ENCODE measurements at places on chromosomes 5 and 9.

DNA sequence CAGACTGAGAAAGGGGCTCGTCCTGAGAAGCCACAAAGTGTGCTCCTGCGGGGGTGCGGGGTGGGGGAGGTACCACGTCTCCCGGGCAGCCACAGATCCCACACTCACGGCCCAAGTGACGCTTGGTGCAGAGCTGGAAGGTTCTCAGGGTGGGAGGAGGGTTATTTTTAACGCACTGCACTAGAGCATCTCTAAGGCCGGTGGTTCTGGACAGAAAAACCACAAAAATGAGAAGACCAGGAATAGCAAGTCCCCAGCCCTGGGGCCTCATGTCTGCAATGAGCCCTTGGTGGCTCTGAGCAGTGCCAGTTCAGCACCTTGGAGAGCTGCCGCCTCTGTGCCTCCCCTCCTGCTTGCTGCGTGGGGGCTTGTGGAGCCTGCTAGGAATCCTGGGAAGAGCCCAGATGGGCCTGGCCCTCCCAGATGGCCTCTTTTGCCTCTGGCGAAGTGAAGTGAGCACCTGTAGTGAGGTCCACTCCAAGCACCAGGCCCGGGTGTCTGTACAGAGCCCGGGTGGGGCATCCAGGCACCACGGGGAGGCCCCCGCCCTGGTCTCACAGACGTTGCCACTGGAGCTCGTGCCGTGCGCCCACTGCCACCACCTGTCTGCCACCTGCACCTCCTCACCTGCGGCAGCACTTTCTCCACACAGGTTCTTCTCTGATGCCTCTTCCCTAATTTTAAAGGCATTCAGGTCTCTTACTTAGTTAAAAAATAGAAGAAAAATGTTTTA is 48.9 kb upstream of the CACNA1B start:
- DNase-seq, result no peak

- DNase-seq, result no peak
Observed at GRCh38 chr5:10222326-10222725, 27.4 kb downstream of the ATPSCKMT start.

DNA sequence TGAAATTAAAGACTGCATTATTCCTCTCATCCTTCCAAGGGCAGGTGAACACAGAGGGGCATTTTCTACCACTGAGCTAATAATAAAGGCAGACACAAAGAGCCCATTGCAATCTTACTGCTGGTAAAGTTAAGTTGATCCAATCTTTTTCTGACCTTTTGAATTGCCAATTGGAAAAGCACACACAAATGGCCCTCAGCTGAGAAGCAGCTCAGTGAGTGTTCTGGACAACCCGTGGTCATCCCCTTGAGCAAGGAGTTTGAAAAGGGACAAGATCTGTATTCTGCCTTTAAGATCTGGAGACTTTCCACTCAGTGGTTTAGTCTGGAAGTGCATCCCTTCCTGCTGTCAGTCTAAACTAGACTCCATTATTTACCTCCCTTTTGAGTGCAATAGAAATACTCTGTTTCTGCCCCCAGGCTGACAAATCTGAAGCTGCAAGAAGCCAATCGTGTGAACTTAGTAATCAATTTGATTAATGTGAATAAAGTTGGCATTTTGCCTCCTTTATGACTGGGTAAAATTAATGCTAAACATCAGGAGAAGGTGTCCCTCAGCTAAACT is 835.7 kb downstream of the MAT2B start:
- DNase-seq, result no peak

DNA sequence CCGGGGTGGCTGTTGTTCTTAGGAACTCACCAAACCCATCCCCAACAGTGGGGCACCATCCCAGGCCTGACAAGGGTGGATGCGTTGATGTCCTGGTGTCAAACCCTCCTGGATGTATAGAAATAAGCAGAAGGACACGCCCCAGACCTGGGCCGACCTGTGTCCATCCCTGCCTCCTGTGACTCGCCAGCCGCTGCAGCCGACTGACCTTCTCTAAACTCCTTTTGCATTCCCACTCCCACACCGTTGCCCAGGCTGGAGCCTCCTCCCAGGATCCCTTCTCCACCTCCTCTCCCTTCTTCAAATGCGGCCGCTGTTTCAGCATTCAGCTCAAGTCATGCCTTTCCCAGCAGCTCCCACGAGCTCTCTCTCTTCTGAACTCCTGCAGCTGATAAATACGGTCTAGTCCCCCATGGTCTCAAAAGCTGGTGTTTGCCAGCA is 213.2 kb upstream of the IER5L start:
- no peak for DNase-seq

- peak; percentile 30 for DNase-seq
Observed at GRCh38 chr9:127968042-127968441, 12.7 kb downstream of the EEIG1 start.

DNA sequence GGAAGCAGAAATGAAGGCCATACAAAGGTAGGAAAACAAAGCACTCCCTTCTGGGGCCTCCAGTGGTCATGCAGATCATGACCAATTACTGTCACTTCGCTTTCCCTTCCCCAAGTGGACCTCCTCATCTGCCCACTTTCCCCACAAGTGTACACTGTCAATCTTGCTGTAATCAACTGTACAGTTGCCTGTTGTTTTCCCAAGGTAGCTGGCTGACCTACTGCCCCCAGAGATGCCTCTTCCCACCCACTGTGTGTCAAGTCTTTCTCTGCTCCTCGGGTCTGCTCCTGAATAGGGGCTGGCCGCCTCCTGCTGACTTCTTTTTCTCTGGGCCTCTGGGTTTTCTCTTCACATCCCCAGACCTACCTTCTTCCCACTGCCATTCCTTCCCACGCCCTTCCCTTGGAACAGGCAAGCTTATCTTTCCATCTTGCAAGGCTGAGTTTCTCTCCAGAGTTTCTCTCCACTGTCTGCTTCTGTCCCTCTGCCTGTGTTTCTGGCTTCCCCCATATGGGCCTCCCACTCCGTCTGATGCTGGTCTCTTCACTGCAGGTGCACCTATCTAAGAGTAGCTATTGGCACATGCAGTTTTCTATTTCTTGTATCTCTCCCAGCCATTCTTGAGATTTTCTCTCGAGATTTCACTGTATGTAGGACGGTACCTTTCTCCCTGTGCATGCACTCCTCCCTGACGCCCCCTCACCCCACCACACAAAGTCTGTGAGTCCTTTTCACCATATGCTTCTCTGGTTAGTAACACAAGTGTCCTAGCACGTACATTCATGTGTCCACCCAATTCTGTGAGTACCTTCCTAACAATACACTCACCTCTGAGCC is 2.4 kb downstream of the ELL2 start:
- no peak for DNase-seq

DNA sequence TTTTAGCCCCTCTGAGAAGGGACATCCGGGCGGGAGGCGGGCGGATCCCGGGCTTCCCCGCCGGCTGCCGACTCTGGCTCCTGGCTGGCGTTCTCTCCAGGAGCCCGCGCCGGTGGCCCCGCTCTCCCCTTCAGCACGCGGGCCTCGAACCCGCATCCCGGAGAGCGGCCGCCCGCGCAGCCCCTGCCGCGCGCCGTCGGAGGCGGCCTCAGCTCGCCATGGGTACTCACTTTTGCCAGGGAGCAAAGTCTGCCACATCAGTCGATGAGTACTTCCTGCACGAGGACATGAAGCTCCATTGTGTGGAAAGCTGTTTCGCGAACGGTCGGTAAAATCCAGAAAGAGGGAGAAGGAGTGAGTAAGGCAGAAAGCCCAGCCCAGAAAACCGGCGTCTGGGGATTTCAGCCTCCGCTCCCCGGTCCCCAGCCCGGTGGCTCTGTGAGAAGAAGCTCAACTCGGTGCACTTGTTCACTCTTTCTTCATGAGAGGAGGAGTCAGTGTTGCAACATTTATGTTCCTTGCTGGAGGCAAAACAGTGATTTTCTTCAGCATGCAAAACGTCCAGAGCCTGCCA is at the start of gene PRLR:
TSS of gene PRLR (minus strand) at position 450 of the 574 bp plus-strand sequence. CDS start 140,867 bp downstream, outside the sequence.
- peak; percentile 48 for DNase-seq

DNA sequence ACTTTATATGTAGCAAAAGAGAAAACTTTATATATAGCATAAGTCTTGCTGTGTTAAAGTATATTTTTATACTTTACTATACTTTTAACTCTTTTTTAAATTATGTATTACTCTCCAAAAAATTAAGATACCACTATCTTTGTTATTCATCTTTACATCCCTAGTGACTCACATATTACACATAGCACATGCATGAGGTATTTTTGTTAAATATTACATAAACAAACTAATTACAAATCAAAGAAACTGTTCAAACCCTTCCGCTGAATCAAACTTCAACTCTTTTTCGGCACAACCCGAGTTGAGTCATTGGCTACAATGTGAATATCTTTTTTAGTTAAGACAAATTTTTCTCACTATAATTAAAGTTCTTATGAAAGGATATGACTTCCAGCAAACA is 32.1 kb downstream of the NADK2 start:
- no peak for DNase-seq

- no peak for DNase-seq
Observed at GRCh38 chr9:114026335-114026734, 51.8 kb downstream of the AMBP start.

DNA sequence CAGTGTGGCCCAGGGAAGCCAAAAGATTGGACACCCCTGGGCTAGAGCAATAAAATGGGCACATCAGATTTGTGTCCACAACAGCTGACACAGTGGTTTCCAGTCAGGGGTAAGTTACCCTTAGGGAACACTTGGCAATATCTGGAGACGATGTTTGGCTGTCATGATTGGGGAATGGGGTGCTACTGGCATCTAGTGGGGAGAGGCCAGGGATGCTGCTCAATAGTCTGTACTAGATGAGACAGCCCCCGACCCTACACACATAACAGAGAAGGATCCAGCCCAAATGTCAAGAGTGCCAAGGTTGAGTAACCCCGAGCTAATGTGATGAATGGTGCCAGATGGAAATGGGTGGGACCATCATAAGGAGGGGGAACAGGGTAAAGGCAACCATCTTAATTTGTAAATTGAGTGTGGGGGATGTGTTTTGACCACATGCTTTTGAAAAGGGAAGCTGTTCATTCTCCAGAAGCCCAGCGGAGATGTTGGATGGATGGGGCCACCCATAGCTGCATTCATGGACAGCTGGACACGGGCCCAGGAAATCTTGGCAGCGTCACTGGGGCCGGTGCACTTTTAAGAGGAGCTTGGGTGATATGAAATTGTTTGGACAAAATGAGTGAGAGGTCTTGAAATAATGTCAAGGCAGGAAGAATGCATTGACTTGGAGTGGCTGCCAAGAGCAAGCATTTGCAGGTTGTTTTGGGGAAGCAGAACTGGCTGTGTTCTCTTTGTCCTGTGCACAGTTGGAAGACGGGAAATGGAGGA is 33.4 kb downstream of the SYK start:
- DNase-seq, result no peak

DNA sequence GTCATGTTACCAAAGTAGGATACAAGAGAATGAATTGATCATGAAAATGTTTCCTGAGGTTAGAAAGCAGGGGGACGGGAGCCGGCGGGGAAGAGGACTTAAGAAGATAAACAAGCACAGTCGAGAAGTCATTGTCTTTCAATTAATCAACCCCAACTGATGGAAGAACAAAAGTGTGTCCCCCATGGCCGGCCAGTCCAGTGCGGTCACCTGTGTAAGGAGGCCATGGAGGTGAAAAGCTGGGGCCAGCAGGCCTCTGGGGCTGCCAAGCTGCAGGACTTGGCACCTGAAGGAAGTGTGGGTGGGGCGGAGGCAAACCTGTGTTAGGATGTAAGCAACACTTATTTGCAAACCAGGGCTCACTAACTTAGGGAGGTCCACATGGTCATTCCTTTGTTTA is 223.3 kb upstream of the TBCA start:
- no peak for DNase-seq

GRCh38 chr5:156191547-156191946 is 135.4 kb upstream of the SGCD start:
- DNase-seq, result no peak

GRCh38 chr9:128421482-128421996 is 882 bp downstream of the CERCAM start:
- DNase-seq, result no peak

- DNase-seq, result no peak
Observed at GRCh38 chr5:115064380-115064779, 105.3 kb downstream of the TRIM36 start.

GRCh38 chr9:34179213-34180136 is 632 bp downstream of the UBAP1 start:
- DNase-seq, result peak; percentile 85

- DNase-seq, result no peak
Observed at GRCh38 chr5:170221327-170221741, 11.5 kb upstream of the C5orf58 start.

DNA sequence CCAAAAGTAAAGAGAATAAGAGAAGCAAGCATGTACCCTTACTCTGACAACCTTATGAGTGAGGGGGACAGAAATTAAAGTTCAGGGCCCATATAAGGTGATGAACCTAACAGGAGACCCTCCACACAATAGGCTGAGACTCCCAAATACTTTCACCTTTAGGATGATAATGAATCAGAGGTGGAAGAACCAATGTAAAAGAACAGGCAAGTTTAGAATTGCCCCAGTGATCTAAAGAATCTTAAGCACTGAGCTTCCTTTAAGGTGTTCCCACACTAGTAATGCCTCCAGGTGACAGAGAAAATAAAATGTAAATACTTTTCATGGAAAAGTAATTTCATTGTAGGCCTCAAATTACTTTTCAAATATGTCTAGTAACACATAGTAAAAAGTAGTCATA is 8.2 kb upstream of the FAM151B start:
- no peak for DNase-seq

GRCh38 chr5:147567917-147568598 is 58.2 kb upstream of the DPYSL3 start:
- DNase-seq, result no peak

DNA sequence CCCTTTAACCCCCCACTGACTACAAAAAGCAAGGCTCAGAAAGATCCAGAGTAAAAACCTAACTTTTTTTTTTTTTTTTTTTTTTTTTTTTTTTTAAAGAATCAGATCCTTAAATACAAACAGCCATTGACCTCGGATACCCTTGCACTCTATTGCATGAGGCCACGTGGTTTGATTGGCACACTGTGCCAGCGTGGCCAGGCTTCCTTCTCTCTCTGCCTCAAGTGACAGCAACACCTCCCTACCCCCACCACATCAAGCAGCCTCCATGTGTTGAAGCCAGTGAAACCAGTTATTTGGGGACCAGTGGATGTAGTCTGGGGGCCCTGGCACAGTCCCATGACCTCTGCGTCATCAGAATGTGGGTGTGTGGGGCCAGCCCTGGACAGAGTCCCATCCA is 71.4 kb downstream of the OTULIN start:
- peak; percentile 52 for DNase-seq

- DNase-seq, result no peak
Observed at GRCh38 chr5:41878643-41879478, 8.6 kb upstream of the OXCT1 start.

- DNase-seq, result peak; percentile 42
Observed at GRCh38 chr5:95778713-95779436, 43.7 kb downstream of the GLRX start.

- DNase-seq, result no peak
Observed at GRCh38 chr5:115817386-115817785, 927 bp upstream of the CDO1 start.

- no peak for DNase-seq
Observed at GRCh38 chr5:148967783-148968182, 95.1 kb downstream of the SH3TC2 start.

GRCh38 chr5:76851728-76852369 is 2.0 kb downstream of the S100Z start:
- peak; percentile 65 for DNase-seq

All from inflammatory macrophage (primary cell).